NCI-H345 (cell line): ENCODE measurements at places on chromosomes 2 and 18.

DNA sequence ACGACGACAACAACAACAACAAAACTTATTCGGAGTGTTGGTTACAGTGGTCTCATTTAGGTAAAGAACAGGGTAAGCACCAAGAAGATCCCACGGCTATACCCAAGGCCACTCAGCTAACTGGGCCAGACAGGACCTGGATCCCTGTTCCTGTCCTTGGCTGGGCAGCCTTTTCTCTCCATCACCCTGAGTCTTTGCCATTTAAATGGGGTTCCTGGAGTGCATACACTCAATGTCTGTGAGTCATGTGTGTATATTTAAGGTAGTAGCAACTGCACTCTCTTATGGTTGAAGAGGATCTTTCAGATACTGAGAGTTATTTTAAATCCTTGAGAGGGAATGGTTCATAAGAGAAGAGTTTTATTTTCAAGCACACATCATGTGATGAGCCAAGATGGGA is 35.3 kb downstream of the ADCYAP1 start:
- no peak for DNase-seq

DNA sequence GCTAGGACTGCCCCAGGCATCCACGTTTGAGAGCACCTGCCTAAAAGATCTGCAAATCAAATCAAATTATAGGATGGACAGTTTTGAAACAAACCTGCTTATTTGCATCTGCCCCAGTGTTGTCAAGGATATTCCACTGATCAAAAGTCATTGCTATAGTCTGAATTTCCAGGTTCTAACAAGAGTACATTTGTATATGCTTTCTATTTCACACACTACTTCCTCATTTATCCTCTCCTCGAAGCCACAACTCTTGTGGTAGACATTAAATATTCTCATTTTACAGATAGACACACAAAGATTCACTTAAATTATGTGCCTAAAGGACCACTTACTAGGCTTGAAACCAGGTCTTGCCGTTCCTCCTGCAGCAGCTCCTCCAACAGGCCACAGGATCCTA is 11.9 kb upstream of the TET3 start:
- no peak for DNase-seq

DNA sequence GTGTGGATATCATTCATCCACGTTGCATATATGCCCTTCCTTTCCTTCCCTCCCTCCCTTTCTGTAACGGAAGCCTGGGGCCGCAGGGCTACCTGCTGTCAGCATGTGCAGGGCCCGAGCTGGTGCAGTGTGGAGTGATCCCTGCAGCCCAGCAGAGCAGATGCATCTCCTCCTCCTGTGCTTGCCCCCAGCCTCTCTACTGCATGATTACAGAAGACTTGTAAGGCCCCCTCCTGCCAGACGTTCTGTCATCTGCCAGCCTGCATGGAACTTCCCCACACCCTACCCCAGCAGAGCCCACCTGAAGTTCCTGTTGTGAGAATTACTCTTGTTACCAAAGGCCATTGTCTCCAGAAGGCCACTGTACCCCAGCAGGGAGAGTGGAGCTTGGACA is 67.5 kb upstream of the FOSL2 start:
- no peak for DNase-seq

DNA sequence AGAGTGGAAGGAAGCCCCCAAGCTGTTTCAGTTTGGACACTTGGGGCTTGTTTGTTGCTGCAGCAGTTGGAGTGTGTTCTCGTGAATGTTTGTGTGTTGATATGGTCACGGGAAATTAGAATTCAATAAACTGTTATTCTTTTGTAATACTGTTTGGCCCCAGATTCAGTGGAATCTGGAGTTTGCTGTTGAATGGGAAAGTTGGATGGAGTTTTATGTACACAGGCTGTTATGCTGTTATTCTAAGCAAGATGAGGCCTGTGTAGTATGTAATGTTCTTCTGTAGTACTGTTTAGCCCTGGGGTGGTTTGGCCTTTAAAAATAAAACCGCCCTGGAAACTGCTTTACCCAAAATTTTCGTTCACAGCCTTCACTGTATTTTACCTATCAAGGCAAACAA is 810.4 kb upstream of the HS6ST1 start:
- DNase-seq, result peak; percentile 90

GRCh38 chr2:110140401-110140800 is 24.8 kb upstream of the MALL start:
- DNase-seq, result no peak

GRCh38 chr2:149991576-149991975 is 404.0 kb upstream of the MMADHC start:
- DNase-seq, result no peak

DNA sequence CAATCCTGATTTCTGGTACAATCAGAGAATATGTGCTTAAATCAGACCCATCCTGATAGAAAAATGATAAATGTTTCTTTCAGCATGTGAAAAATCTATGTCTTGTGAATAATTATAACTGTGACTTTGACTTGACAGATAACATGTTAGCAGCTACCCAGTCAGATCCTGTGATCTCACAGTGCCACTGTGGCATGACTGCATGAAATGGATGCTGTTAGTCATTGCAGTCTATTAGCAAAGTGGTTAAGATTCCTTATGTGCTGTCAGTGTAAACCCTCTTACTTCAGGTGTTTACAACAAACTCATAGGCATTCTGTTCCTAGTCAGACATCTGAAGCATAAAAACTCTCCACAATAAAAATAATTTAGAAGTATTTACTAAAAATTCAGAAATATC is 244.6 kb upstream of the RND3 start:
- DNase-seq, result no peak

DNA sequence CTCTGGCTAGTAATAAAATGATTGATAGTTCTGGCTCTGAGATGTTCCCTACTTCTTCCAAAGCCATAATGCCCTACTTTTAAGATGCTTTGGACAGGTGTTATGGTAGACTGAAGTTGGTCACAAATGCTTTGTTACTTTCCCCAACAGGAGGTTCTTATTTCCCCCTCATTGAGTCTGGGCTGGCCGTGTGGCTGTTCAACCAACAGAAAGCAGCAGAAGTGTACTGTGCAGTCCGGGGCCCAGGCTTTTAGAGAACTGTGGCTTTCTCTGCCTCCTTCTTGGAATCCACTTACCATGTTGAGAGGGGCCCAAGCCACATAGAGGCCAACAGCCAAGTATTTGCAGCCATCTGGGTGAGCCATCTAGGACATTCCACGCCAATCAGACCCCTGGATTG is 94.2 kb downstream of the KCTD1 start:
- DNase-seq, result no peak

GRCh38 chr2:218397820-218398436 is 1.7 kb upstream of the CTDSP1 start:
- peak; percentile 47 for DNase-seq
